ENCODE measurements at places on chromosomes 2 and 18.

- H3K36me3 ChIP-seq = peaks cover 2% of the 10 kb centered on the region
- H3K27ac ChIP-seq = no peak overlapping the region
- no peak overlapping the region for H3K4me3 ChIP-seq
- no peaks in the 10 kb centered on the region for H3K4me1 ChIP-seq
- H3K27me3 ChIP-seq = peaks cover 25% of the 10 kb centered on the region
Measured at GRCh38 chr2:65453916-65454315, 21.5 kb upstream of the SPRED2 start.

GRCh38 chr2:63962186-63962585 lies 57.0 kb downstream of the VPS54 start:
- H3K27ac ChIP-seq = no peak overlapping the region
- peaks cover 45% of the 10 kb centered on the region for H3K36me3 ChIP-seq
- H3K27me3 ChIP-seq = no peaks in the 10 kb centered on the region

DNA sequence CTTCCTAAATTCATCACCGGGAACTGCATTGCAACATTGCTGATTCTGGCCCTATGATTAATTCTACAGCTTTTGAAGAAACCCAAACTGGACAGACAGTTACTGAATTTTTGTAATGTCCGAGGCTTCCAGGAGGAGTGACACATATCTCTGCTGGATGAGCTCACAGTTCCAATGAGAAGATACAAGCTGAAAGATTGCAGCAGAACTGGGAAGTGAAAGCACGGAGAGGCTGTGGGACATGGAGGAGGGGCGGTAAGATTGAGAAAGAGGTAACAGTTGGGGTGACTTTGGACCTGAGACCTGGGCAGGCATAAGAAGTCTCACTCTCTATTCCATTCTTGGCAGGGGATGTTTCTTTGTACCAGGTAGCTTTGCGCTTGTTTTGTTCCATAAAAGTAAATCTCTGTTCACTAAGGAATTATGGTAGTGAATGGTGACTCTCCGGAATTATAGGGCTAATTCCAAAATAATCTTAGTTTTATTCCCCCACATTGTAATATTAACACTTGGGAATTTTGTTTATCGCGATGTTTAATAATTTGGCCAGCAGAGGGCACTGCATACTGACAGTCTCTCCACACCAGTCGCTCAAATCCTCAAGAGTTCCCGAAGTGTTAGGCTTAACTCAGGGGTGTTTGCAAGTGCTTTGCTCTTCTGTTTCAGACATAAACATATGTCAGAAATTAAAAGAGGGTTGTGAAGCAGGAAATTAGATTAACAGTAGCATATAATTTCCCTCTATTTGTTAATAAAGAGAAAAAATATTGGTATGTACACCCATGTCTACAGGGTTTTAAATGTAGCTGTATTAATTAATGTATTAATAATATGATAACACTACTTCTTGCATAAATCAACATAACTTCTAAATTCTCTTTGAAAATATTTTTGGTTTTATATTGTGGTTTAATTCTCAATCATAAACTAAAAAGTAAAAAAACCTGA lies 201.4 kb downstream of the SOCS6 start:
- DNase-seq = no peak
- no peaks in the 10 kb centered on the region for H3K36me3 ChIP-seq
- H3K27me3 ChIP-seq = peaks cover 28% of the 10 kb centered on the region
- H3K4me1 ChIP-seq = no peaks in the 10 kb centered on the region
- H3K27ac ChIP-seq = no peak overlapping the region

- H3K36me3 ChIP-seq = no peaks in the 10 kb centered on the region
- no peak overlapping the region for H3K4me3 ChIP-seq
- H3K27ac ChIP-seq = peak overlapping the region; percentile 41
- DNase-seq = no peak
- H3K4me1 ChIP-seq = peaks cover 6% of the 10 kb centered on the region
Measured at GRCh38 chr18:9147440-9148202, 11.0 kb downstream of the ANKRD12 start.

- DNase-seq = no peak
- no peak overlapping the region for H3K4me3 ChIP-seq
- H3K27me3 ChIP-seq = peaks cover 13% of the 10 kb centered on the region
- no peaks in the 10 kb centered on the region for H3K36me3 ChIP-seq
- H3K27ac ChIP-seq = no peak overlapping the region
Measured at GRCh38 chr2:109247340-109247739, 118.3 kb downstream of the SH3RF3 start.

DNA sequence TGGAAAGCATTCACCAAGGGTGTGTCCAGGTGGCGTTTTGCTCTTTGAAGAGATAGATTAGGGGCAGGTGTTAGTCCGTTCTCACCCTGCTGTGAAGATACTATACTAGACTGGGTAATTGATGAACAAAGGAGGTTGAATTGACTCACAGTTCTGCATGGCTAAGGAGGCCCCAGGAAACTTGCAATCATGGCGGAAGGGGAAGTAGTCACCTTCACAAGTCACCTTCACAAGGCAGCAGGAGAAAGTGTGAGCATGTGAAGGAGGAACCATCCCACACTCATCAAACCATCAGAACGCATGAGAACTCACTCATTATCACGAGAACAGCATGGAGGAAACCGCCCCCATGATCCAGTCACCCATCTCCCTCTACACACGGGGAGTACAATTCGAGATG lies 135.7 kb upstream of the NFATC1 start:
- no peak overlapping the region for H3K4me3 ChIP-seq
- no peaks in the 10 kb centered on the region for H3K27me3 ChIP-seq
- H3K36me3 ChIP-seq = peaks cover 16% of the 10 kb centered on the region
- no peaks in the 10 kb centered on the region for H3K4me1 ChIP-seq

DNA sequence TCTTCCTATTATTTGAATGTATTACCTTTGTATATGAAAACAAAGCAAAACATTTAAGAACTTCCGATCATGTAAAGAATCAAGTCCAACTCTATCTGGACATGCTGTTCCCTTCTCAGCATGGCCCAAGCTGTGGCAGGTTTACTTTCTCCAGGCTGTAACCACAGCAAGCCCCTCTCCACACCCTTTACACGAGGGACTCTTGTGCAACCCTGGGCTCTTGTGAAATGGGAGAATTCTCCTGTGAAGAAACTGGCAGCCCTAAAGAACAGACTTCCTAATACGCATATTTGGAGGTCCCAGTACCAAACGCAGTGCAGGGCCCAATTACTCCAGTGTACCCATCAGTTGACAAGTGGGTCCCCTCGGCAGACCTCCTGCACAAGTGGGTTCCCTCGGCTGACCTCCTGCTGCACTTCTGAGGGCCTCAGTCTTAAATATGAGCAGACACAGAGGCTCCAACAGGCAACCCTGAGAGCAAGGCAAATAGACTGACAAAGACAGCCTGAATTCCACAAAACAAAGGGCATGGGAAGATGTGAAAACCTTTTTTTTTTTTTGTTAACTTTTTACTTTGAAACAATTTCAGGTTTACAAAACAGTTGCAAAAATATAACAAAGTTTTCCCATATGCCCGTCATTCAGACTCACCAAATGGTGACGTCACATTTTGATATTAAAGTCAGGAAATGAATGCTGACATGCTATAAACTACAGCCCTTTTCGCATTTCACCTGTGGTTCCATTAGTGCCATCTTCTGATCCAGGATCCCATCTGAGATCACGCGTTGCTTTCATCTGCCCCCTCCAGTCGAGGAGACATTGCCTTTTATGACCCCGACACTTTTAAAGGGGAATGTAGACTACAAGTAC lies 78.2 kb downstream of the FBXO15 start:
- no peak overlapping the region for H3K4me3 ChIP-seq
- H3K4me1 ChIP-seq = no peaks in the 10 kb centered on the region
- H3K36me3 ChIP-seq = no peaks in the 10 kb centered on the region
- DNase-seq = no peak
- H3K27ac ChIP-seq = no peak overlapping the region

DNA sequence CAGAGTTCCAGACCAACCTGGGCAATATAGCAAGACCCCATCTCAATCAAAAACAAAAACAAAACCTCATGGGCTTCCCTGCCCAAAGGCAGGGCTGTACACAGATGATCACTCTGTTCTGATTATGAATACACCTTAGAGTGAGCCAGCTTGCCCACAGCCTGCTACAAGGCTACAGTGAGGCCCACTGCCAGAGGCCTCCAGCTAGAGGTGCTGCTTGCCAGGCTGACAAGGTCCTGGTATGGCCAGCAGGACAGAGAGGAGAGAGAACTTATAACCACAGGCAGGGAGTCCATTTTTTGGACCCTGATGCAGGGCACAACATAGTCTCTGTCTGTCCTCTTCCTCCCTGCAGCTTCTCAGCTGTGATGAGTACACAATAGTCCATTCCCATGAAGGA lies 41.5 kb downstream of the KANSL3 start:
- H3K27ac ChIP-seq = no peak overlapping the region
- DNase-seq = no peak
- no peaks in the 10 kb centered on the region for H3K4me1 ChIP-seq
- no peak overlapping the region for H3K4me3 ChIP-seq
- H3K27me3 ChIP-seq = no peaks in the 10 kb centered on the region
- peaks cover 63% of the 10 kb centered on the region for H3K36me3 ChIP-seq
